ENCODE measurements at places on chromosomes 4 and X. TPM values are rescaled to one million over a fixed set of nuclear protein-coding genes. Genes with fewer than 3 reads are reported as not detected.

DAPP1 gene
- polyA plus RNA-seq, result 10.3 TPM

DIPK2B gene
- polyA plus RNA-seq, result not detected

TKTL2 gene
- polyA plus RNA-seq, result not detected

PASD1 gene
- not detected for polyA plus RNA-seq

GASK1B gene
- not detected for polyA plus RNA-seq

C4orf36 gene
- not detected for polyA plus RNA-seq

MFSD8 gene
- 5.3 TPM for polyA plus RNA-seq

SERPINA7 gene
- not detected for polyA plus RNA-seq
